NCI-H69 (cell line): ENCODE measurements at places on chromosomes 5 and 9.
A peak's percentile ranks its signal among the peaks of the same experiment; 100 is the strongest.

DNA sequence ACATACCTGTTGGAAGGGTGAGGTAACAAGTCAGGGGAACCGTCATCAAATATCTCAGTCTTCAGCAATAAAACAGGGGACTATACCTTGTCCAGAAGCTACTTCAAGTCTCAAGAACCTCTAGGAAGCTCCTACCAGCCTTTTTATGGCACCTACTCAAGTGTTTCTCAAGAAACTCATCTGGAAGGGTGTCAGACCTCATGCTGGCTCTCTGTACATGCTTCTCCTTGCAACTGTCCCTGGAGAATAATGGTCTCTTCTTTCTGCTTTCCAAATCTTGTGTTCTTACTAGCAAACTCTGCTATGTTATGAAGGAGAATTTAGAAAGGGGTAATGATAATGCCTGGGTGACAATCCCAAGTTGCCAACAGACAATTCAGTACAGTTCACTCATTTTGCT lies 8.3 kb upstream of the PTAR1 start:
- no peak for DNase-seq

GRCh38 chr5:95773335-95774059 lies 42.4 kb downstream of the RHOBTB3 start:
- DNase-seq, result peak; percentile 28

DNA sequence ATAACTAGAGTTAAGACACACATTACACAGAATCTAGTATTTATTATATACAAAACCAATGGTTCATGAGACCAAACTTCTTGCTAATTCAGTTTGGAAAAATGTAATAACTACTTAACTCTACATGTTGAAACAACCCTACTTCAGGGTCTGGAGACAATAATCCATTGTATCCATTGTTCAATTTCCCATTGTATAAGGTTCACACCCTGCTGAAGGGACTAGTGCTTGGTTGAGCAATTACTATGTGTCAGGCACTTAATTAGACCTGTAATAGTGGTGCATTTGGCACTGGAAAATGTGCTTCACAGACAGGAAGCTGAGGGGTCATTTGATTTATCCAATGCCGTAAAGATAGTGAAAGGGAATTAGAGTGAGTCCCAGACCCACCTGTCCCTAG lies 114.3 kb upstream of the PAPPA start:
- peak; percentile 7 for DNase-seq

GRCh38 chr5:1476181-1476966 lies 31.1 kb upstream of the SLC6A3 start:
- DNase-seq, result no peak

DNA sequence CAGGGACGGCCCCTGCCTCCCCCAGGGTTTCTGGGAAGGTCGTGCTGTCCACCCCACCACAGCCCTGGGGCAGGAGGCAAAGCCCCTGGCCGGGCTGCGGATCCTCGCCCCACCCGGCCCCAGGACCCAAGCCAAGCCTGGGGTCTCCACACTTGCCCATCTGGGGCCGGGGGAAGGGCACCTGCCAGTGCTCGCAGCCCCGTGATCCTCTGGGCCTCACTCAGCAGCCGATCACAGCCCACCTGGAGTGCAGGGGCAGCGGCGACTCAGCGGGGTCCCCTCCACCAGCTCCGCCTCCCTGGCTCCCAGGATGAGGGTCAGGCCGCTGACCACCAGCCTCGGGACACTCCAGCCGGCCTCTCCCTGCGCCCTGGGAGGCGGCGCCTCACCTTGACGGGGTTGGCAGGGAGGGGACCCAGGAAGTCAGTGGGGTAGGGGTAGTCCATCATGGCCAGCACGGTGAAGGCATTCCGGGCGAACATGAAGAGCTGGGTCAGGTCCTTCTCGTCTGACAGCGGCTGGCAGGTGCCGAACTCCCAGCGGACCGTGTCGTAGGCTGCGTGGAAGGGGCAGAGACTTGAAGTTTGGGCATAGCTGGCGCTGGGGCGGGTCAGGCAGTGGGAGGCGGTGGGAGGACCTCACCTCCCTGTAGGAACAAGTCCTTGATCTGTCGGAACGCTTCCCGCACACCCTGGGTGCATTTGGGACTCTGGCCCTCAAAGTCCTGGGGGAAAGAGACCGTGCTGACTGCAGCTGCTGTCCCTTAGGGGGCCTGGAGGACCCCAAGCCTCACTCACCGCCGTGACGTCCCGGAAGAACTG lies 1.8 kb downstream of the DPP7 start:
- DNase-seq, result no peak

DNA sequence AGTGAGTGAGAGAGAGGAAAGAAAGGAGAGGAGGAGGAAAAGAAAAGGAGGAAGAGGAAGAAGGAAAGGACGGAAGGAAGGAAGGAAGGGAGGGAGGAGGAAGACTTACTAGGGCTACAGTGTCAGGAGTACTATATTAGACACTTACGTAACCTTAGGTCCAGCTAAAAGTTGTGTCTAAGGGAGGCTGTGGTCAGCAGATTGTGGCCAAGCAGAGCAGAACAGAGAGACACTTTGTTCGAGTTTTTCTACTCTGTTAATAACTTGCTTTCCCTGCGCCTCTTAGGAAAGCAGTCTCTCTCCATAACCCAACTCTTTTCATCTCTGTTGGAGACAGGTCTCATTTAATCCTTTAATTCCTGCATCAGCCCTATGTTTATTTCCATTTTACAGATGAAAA lies 138.9 kb downstream of the KCNN2 start:
- no peak for DNase-seq

GRCh38 chr5:82287625-82288024 lies 9.5 kb upstream of the RPS23 start:
- no peak for DNase-seq
